A673 (cell line): ENCODE measurements at places on chromosomes 1 and 21. TPM values are rescaled to one million over a fixed set of nuclear protein-coding genes. Genes with fewer than 3 reads are reported as not detected.
A peak's percentile ranks its signal among the peaks of the same experiment; 100 is the strongest.

DNA sequence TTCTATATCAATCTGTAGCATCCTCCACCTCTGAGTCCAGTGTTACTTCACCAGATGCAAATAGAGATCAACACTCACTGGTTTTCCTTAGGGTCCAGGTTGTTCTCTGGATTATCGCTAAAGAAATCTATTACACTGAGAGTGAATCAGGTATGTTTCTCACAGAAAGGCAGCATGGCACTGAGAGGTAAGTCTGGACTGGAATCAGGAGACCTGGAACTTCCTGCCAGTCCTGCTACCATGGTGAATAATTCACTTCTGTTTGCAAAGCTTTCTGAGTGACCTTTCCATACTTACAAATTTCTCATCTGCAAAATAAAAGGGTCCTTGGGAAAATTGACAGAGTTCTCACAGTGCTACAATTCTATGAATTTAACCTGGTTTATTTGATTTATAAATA lies 1583.3 kb downstream of the MRPL39 start:
- no peaks in the 10 kb centered on the region for H3K36me3 ChIP-seq
- no peaks in the 10 kb centered on the region for H3K4me1 ChIP-seq
- H3K4me3 ChIP-seq = no peak overlapping the region
- H3K27ac ChIP-seq = no peak overlapping the region
- H3K27me3 ChIP-seq = no peaks in the 10 kb centered on the region
- no peak for DNase-seq

GRCh38 chr1:153921803-153922075 lies 1.0 kb downstream of the GATAD2B start:
- H3K27me3 ChIP-seq = no peaks in the 10 kb centered on the region
- no peak for DNase-seq
- H3K4me1 ChIP-seq = peaks cover 27% of the 10 kb centered on the region
- H3K36me3 ChIP-seq = no peaks in the 10 kb centered on the region
- peak overlapping the region; percentile 75 for H3K4me3 ChIP-seq

DNA sequence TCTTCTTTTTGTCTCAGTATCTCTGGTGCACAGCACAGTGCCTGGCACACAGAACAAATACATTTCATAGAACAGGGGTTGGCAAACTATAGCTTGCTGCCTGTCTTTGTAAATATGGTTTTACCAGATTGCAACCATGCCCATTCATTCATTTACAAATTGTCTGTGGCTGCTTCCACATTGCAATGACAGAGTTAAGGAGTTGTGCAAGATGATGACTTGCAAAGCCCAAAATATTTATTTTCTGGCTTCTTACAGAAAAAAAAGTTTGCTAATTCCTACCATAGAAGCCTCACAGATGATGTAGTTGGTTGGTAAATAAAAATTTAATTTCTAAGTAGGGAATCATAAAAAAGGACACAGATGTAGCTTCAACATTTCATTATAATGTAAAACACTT lies 11.2 kb upstream of the HMGB4 start:
- no peaks in the 10 kb centered on the region for H3K4me1 ChIP-seq
- no peak overlapping the region for H3K4me3 ChIP-seq
- no peak overlapping the region for H3K27ac ChIP-seq

DNA sequence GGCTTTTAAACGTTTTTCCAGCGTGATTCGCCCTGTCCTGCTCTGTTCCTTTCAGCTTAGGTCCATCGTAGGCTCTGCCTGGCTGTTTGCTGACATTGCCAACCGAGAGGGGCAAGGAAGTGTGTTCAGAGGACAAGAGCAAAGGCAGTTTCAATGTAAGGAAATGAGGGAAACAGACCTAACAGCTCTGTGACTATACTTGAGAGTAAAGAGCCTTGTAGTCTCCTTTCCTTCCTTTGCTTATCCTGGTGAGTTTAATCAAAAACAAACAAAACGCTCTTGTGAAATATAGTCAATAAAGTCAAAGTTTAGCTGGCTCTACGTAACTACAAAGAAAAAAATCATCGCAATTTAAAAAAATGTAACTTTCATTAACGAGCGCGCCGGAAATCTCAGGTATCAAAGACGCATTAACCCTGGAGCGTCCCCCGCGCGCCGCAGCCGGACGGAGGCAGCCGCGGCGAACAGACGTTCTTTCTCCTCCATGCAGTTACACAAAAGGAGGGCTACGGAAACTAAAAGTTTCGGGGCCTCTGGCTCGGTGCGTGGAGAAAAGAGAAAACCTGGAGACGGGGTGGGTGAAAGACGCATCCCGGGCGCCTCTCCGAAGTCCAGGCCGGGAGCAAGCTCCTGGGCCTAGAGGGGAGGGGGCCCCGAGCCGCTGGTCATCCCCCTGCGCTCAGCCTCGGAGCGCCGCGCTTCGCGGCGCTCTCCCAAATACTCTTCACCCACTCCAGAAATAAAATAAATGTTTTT lies 617 bp upstream of the ADGRL2 start:
- peak overlapping the region; percentile 52 for H3K4me3 ChIP-seq
- H3K4me1 ChIP-seq = peaks cover 9% of the 10 kb centered on the region
- H3K27ac ChIP-seq = no peak overlapping the region
- DNase-seq = peak; percentile 55

DNA sequence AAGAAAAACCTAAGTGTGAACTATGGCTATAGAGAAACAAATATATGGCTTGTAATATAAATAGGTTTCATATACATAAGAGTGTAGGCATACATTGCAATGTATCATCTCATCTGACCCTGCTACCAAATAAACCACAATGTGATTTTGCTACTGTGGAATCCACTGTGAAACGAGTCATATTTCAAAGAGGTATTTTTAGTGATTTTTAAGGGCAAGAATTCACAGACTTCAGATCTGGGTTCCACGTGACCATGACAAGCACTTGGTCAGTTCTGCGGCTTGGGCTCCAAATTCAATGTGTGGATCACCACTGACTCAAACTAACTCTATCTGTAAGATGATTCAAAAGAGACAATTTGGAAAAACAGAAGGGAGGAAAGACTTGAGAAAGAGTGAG lies 147.0 kb upstream of the ERG start:
- H3K27me3 ChIP-seq = peaks cover 33% of the 10 kb centered on the region
- no peak overlapping the region for H3K4me3 ChIP-seq
- no peak overlapping the region for H3K27ac ChIP-seq
- H3K4me1 ChIP-seq = no peaks in the 10 kb centered on the region
- H3K36me3 ChIP-seq = no peaks in the 10 kb centered on the region

DNA sequence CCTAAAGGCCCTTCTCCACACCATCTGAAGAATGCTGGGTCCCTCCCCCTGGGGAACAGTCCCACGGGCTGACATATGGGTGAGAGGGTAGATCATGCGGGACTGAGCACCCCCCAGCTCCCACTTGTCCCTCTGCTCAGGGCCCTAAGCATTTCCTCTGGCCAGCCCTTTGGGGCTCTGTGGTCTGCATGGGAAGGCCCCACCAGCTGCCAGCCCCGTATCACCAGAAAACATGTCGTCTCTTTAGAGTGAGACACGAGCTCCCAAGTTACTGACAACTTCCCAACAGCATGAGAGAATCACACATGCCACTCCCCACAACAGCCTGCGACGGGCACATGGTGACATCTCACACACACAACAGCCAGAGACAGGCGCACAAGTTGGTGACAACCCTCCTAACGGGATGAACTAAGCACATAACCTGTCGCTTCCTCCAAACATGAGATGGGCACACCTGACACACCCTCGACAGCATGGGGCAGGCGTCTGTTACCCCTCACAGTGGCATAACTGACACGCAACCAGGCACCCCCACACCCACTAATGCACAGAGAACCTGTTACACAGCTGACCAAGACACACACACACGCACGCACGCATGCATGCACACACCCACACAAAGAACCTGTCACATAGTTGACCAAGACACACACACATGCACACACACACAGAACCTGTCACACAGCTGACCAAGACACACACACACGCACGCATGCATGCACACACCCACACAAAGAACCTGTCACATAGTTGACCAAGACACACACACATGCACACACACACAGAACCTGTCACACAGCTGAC lies 41.2 kb downstream of the AHDC1 start:
- H3K27ac ChIP-seq = peak overlapping the region; percentile 70
- no peak for DNase-seq
- no peaks in the 10 kb centered on the region for H3K36me3 ChIP-seq
- H3K4me1 ChIP-seq = peaks cover 53% of the 10 kb centered on the region
- H3K4me3 ChIP-seq = no peak overlapping the region

GRCh38 chr1:41404308-41404761 lies 43.1 kb downstream of the FOXO6 start:
- H3K36me3 ChIP-seq = no peaks in the 10 kb centered on the region
- DNase-seq = peak; percentile 71
- H3K27me3 ChIP-seq = no peaks in the 10 kb centered on the region
- H3K27ac ChIP-seq = no peak overlapping the region

- no peak overlapping the region for H3K27ac ChIP-seq
- H3K4me1 ChIP-seq = no peaks in the 10 kb centered on the region
- no peak overlapping the region for H3K4me3 ChIP-seq
- no peaks in the 10 kb centered on the region for H3K36me3 ChIP-seq
- DNase-seq = no peak
Observed at GRCh38 chr1:36988321-36988720, 46.0 kb downstream of the GRIK3 start.

DNA sequence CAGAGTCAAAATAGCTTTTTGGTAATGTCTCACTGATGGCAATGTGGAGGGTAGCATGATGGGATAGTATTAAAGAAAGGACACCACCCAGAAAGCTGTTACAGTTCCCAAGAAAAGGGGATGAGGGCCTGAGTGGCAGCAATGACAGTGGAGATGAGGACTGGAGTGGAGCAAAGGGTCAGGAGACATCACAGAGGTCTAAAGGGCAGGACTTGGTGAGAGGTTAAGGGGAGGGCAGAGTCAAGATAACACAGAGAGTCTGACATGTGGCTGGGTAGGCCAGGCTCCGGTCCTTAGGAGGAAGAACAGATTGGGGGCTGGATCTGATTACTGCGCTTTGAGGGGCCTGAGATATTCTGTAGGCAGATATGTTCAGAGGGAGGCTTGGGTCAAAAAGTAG lies 19.3 kb downstream of the ELF3 start:
- no peak overlapping the region for H3K27ac ChIP-seq
- no peaks in the 10 kb centered on the region for H3K36me3 ChIP-seq
- no peak overlapping the region for H3K4me3 ChIP-seq
- no peaks in the 10 kb centered on the region for H3K27me3 ChIP-seq
- H3K4me1 ChIP-seq = peaks cover 4% of the 10 kb centered on the region

DNA sequence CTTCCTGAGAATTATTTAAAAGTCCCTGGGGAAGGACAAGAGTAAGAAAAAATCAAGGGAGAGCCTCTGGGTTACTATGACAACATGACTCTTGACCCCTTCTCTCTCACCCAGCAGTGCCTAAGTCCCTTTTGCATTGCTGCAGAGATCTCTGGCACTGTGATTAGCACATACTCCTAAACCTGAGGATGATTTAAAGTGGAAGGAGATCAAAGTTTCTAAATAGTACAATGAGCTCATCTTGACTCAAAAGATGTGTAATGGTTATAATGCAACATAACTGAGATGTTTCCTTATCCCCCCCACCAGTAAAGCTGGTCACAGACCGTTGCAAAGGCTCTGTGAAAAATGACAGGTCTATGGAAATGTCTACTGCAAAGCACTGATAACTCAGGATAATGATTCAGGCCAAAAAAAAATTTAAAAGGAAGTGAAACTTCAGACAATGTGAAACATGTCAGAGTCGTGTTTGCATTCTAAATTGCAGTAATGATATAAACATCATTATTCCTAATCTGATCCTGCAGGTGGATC lies 519.2 kb downstream of the KIF26B start:
- no peak for DNase-seq
- H3K4me1 ChIP-seq = no peaks in the 10 kb centered on the region
- no peaks in the 10 kb centered on the region for H3K27me3 ChIP-seq
- no peak overlapping the region for H3K27ac ChIP-seq

The PROX1 gene
- total RNA-seq = not detected in 2 replicates

The TNFRSF8 gene
- total RNA-seq = not detected in 2 replicates

The VWA5B1 gene
- not detected in 2 replicates for total RNA-seq

The FAM72B gene
- 16.4 and 20.4 TPM in 2 replicates for total RNA-seq

The SAMD11 gene
- total RNA-seq = 24.1 and 28.4 TPM in 2 replicates
